GM23338 (cell line): ENCODE measurements at places on chromosomes 13 and 19. TPM values are rescaled to one million over a fixed set of nuclear protein-coding genes. Genes with fewer than 3 reads are reported as not detected.
A peak's percentile ranks its signal among the peaks of the same experiment; 100 is the strongest.

GRCh38 chr19:31629579-31630363, 280.5 kb upstream of the TSHZ3 start:
- no peak for DNase-seq

The PDX1 gene
- not detected in 2 replicates for total RNA-seq

GRCh38 chr19:54325631-54326030, 12.7 kb upstream of the LILRA5 start:
- peak; percentile 29 for DNase-seq

- DNase-seq: peak; percentile 55
These were observed 674 bp downstream of the BRD4 start for GRCh38 chr19:15331419-15332310.

DNA sequence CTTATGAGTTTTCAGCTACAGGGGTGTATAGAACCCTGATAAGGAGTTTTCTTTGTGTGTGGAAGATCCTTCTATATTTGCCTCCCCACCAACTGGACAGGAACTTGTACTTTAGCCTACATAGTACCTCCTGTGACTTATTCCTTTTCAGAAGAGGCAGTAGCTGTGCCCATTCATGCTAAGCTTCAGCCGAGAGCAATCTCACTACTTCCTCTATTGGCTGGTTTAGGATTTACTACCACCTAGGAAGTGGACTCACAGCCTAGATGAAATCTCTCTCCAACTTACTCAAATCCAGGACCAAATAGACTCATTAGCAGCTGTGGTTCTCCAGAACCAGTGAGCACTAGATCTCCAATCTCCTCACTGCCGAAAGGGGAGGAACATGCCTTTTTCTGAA, 2.3 kb upstream of the REX1BD start:
- DNase-seq: no peak

DNA sequence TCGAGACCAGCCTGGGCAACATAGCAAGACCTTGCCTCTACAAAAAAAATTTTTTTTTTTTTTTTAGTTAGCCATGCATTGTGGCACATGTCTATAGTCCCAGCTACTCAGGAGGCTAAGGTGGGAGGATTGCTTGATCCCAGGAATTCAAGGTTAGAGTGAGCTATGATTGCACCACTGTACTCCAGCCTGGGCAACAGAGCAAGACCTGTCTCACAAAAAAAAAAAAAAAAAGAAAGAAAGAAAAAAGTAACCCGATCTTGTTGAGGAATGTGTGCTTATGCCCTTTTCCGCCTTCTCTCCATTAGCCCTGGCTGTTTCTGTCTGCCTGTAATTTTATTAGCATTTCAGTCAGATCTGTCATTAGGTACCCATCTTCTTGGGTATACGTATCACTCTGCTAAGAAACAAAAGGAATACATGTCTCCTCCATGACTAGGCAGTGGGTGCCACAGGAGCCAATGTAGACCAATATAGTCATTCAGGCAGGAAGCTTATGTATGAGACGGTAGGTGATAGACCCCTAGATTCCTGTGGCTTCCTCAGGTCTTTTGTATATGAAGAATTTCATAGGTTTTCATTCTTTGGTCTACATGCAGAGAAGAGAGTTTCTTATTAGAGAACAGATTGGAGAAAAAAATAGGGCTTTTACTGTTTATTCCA, 59.6 kb upstream of the NPAS1 start:
- DNase-seq: no peak

GRCh38 chr19:49064768-49065611, at the start of gene NTF4:
TSS of gene NTF4 (minus strand) at chr19:49064818. CDS start at chr19:49061997, 2,821 bp downstream.
- peak; percentile 82 for DNase-seq

The OLFM2 gene
- total RNA-seq: 117 and 125 TPM in 2 replicates

DNA sequence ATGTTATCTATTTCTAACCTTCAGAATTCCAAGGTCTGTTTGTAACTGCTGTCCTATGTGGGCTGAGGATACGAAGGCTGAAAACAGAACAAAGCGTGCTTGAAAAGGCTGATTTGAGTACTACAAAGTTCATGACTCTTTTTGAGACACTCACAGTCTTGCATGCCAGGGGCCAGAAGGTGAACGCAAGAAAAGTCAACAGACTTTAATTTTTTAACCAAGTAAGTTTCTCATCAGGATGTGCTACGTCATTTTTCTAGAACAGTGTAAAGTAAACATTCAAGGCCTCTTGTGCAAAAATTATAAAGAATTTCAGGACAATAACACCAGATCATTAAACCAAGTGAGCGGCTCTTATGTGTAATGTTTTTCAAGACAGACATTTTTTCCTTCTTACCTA, 163.5 kb downstream of the COG6 start:
- no peak for DNase-seq

DNA sequence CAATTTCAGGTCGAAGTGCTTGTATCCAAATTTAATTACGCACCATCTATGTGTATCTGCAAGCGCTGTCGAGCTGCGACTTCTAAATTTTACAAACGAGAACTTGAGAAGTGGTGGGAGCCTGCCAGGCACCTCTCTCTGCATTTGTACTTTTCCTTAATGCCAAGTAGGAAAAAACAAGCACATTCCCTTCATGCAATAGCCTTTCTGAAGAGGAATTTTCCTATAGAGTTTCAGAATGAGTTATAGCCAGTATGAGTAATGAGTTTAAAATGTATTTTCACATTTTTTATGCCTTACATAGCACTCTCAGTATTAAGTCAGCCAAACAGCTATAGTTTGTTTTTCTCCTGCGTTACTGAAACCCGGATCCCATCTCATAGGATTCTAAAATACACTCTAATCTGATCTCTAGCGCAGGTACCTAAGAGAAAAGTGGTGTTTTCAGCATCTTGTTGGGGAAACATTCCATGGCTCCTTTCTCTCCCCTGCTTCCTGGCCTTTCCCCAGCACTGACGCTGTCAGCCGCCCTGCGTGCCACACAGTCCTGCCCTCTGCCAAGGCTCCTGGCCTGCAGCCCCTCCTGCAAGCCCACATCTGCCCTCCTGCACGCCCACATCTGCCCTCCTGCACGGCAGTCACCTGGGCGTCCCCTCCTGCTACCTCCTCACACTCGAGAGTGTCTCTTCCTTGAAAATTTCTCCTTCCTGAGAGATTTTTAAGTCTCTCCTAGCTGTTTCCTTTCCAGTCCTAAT, 526.9 kb downstream of the MYO16 start:
- no peak for DNase-seq

DNA sequence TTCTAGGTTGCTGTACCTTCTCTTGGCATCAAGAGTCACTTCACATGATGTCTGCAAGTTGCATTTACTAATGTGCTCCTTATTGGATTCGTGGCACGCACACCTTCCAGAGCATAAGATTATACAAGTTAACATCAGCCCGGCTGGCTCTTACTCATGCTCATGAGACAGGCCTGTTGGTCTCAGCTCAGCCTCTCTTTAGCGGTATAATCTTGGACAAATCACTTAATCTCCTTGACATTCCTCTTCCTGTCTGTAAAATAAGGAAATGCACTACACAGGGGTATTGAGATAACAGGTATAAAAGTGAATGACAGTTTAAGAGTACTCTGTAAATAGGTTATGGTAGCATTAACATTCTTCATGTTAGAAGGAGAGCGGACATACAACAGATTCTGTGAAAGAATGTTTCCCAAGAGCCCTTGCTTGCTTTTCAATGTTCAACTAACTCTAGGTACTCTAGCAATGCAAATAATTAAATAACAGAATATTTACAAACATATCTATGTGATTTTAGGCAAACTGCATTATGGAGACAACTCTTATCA, 181.1 kb downstream of the FGF14 start:
- no peak for DNase-seq

The ZNF844 gene
- 9.7 and 10.5 TPM in 2 replicates for total RNA-seq

The PET100 gene
- total RNA-seq: 8.6 and 9.9 TPM in 2 replicates

GRCh38 chr13:110185696-110186095, 121.3 kb downstream of the COL4A1 start:
- DNase-seq: no peak

- DNase-seq: no peak
These were observed 4.1 kb downstream of the C19orf53 start for GRCh38 chr19:13778398-13778797.

The IGSF23 gene
- total RNA-seq: not detected in 2 replicates

DNA sequence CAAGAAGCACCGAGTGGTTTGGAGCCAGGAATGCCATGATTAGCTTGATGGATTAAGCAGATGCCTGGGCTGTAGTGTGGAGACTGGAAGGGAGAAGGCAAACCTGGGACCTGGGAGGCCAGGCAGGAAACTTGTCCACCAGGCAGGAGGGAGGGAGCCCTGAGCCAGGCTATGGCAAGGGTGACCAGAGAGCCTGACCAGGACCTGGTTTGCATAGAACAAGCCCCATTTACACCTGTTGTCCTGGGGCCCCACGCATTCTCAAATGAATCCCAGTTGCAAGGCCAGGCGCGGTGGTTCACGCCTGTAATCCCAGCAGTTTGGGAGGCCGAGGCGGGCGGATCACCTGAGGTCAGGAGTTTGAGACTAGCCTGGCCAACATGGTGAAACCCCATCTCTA, 50.2 kb upstream of the LATS2 start:
- no peak for DNase-seq

The MYH14 gene
- total RNA-seq: 25.5 and 27.3 TPM in 2 replicates

GRCh38 chr19:47096100-47096704, 17.4 kb downstream of the ZC3H4 start:
- DNase-seq: no peak
